ENCODE measurements at places on chromosomes 4 and X.

- peak; percentile 77 for DNase-seq
Measured at GRCh38 chr4:142817442-142817841, 28.7 kb downstream of the INPP4B start.

GRCh38 chr4:109912706-109913595, at the start of gene EGF:
TSS of gene EGF (plus strand) at chr4:109912883. CDS start at chr4:109913336, 453 bp downstream.
- no peak for DNase-seq

DNA sequence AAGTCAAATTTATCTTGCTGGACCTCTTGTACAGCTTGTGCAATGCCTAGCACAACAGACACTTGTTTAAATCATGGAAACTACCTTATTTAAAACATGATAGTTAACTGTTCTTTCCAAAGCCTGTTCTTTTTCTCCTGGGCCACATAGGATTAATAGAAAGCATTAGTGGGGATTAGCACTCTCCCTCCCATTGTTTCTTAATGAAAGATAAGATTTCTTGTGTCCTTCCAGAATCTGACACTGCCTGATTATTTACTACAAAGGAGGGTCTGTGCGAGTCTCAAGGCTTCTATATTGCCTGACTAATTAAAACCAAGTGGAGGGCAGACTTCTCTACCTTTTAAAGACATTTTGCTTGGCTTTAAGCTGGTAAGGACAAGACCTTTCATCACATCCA, 8.5 kb upstream of the ELMOD2 start:
- no peak for DNase-seq

DNA sequence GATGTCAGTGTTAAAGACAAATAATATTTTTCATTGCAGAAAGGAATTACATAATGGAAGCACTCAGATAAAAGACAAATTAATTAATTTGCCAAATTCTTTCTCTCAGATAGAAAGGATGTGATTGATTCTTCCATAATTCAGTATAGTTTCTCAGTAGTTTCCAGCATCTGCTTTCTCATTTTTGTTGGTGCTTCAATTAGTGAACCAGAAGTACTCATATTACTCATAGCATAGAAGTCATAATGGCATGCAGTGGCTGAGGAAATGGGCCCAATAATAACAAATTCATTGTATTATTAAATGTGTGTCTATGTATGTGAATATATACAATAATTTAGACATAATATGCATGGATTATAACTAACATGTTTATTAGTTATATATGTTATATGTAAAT, 393.3 kb upstream of the TRAM1L1 start:
- no peak for DNase-seq

DNA sequence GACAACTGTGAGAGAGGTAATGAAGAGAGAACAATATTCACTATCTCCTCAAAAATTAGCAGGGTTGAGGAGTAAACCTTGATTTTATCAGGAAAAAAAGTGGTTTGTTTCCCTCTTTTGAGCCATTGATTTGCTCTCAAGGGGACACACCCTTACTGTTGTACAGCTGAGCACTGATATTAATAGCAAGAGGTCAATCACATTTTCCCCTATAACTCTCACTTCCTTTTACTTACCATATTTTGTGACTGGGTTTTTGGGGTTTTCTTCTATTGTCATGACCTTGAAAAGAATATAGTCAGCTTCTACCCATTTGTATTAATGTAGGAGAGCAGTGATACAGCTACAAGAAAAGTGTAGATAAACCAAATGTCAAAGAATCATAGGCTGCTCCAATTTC, 70.2 kb upstream of the LONRF3 start:
- no peak for DNase-seq

DNA sequence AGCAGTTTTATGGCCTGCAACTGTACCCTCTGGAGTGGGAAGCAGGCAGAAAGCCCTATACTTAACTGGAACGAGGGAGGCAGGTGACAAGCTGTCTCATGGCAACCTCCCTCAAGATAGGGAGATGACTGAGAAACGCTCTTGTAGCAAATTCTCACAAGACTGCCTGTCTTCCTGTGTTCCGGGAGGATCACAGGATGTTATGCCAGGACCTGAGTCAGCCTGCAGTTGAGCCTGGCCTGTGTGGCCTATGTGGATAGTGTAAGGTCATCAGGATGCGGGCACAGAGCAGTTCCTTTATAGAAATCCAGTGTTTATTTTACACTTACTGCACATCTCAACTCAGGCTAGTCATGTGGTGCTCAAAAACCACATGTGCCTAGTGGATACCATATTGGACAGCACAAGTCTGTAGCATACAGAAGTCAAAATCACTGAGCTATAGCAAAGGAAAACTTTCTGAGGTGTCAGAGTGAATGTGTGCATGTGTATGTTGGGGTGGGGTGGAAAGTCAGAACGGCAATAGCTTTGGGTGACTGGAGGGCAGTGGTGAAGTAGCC, 25.2 kb downstream of the TAF7L start:
- DNase-seq: no peak

DNA sequence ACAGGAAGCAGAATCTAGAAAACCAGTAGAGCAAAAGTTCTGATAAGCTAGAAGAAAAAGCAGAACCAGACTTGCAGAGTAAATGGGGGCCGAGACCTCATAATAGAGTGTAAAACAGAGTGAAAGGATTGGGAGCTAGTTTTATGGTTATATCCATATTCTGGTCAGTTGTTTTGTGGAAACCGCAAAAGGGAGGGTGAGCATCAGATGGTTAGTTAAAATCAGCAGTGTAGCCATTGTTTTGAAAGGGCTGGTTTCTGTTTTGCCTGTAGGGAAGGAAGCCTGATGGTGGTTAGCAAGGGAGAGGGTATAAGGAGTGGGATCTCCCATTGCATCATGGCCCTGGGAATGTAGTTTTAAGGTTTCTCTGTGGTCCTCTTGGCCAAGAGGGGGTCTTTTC, 17.2 kb upstream of the CCNI start:
- DNase-seq: peak; percentile 90

GRCh38 chrX:63284659-63285058, 66.5 kb downstream of the SPIN4 start:
- no peak for DNase-seq

- DNase-seq: no peak
Measured at GRCh38 chrX:4268676-4269075, 555.2 kb upstream of the PRKX start.

- no peak for DNase-seq
Measured at GRCh38 chr4:23680671-23681518, 209.0 kb downstream of the PPARGC1A start.

- no peak for DNase-seq
Measured at GRCh38 chr4:185352202-185352601, 43.5 kb downstream of the LRP2BP start.

DNA sequence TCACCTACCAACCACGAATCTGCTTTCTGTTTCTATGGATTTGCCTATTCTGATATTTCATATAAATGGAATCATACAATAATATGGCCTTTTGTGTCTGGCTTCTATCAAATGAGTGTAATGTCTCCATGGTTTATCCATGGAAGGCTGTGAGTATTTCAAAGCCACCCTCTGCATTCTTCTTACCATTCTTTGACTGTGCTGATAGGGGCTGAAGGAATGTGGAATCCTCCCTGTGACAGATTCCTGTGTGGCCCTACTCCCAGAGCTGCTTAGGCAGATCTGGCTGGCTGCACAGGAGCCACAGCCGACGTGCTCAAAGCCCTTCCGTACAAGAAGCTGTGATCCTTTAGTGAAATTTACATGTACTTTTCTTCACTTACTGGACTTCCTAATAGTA, 163.2 kb downstream of the HS6ST2 start:
- no peak for DNase-seq

DNA sequence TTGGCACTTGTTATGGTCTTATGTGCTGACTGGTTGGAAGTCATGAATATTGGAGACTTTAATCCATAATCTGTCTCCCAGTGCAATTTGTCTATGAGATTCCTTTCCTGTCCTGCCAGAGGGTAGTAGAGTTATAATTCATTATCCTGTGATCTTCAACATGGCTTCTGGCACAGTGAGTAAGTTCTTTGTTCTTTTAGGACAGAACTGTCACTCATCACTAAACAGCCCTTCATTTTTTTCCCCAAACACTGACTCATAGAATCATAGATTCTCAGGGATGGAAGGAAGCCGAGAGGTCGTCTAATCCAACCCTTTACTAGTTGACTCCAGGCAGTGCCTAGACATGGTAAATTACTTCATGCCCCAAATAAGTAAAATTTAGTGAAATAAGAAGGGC, 78.4 kb downstream of the LUZP4 start:
- no peak for DNase-seq

- DNase-seq: no peak
Measured at GRCh38 chr4:7841894-7842293, 97.8 kb downstream of the AFAP1 start.

GRCh38 chrX:79336869-79337815, 30.0 kb downstream of the ITM2A start:
- DNase-seq: no peak

- peak; percentile 47 for DNase-seq
Measured at GRCh38 chr4:173538148-173538908, 8.3 kb upstream of the HAND2 start.

DNA sequence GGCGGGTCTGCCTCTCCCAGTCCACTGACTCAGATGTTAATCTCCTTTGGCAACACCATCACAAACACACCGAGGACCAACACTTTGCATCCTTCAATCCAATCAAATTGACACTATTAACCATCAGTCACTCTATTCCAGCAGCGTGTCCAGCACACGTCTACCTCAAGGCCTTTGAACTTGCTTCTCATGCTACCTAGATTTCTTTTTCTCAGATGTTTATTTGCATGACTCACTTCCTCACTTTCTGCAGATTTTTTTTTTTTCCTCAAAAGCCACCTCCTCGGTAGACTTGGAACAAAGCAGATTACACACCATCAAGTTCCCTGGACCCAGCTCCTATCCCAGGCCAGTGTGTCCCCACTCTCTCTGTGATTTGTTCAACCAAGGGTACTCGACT, 49.5 kb downstream of the SUPT20HL2 start:
- DNase-seq: no peak

DNA sequence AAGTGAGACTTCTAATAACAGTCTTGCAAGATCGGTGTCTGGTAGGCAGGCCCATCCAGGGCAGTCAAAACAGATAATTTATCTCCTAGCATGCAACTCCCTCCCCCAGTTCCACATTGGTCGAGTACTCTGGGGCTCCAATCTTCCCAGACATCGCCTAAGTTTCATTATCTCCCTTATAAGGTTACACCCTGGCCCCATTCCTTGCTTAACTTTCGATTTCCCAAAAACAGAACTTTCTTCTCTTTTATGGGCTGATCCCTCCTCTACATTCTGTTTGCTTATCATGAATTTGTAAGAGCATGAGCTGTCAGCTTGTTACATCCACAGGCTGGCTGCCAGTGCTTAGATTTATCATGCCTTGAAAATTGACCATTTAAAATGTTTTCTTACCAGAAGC, 471.3 kb downstream of the TECRL start:
- no peak for DNase-seq

- DNase-seq: no peak
Measured at GRCh38 chr4:31041385-31041784, 321.2 kb downstream of the PCDH7 start.

- no peak for DNase-seq
Measured at GRCh38 chr4:125169192-125169591, 145.6 kb upstream of the FAT4 start.

DNA sequence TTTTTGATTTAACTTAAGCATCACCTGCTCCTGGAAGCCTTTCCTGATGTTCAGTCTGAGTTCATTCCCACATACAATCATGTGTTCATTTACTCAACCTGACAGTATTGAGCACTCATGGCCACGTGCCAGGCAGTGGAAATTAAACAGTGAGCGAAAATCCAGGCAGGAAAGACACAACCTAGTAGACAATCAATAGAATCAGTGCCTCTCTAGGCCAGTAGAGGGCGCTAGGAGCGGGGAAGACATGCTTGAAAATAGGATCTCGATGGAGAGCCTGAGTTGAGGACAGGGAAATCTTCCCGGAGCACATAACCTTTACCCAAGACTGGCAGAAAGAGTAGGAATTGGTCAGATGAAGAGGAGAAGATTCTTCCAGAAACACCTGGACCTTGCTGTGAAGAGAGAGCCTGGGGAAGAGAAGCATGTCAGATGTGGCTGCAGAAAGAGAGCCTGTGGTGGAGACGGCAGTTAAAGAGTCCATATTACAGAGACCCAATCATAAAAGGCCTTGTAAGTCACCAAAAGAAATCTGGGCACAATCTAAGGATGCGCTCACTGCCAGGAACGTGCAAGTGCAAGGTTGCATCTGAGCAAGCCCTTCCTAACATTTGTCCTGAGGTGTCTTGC, 103.5 kb downstream of the LDB2 start:
- peak; percentile 42 for DNase-seq

GRCh38 chr4:159902648-159903047, 799.8 kb downstream of the RAPGEF2 start:
- no peak for DNase-seq

- DNase-seq: no peak
Measured at GRCh38 chr4:121668368-121669162, 28.2 kb downstream of the ANXA5 start.

DNA sequence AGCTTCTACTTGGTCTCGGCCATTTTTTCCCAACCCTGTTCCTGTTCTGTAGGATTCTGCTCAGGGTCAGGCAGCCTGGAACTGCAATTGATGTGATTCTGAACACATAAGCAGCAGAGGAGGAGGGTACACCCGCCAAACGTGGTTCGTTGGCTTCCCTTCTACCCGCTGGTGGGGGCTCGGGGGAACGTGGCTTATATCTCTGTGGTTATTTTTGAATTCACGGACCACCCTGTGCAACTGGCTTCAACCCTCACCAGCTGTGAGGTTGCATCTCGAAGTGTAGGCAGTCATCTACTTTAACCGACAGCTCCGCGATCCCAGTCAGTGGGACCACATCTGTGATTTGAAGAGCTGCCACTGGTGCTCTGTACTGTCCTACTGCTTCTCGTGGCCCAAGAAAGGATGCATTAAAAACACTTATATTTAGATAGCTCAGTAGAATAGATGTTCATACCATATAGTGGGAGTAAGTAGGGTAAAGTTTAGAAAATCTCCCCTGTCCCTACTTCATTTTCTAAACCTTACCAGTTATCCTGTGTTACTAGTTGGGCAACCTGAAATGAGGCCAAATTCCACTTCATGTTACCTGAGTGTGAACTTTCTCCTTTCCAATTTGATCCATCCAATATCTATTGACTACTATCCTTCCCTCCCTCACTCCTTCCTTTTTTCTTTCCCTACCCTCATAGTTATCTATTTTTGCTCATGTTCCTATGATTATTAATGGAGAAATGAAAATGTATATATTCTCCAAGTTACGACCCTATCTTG, 80.4 kb upstream of the BCOR start:
- DNase-seq: no peak

DNA sequence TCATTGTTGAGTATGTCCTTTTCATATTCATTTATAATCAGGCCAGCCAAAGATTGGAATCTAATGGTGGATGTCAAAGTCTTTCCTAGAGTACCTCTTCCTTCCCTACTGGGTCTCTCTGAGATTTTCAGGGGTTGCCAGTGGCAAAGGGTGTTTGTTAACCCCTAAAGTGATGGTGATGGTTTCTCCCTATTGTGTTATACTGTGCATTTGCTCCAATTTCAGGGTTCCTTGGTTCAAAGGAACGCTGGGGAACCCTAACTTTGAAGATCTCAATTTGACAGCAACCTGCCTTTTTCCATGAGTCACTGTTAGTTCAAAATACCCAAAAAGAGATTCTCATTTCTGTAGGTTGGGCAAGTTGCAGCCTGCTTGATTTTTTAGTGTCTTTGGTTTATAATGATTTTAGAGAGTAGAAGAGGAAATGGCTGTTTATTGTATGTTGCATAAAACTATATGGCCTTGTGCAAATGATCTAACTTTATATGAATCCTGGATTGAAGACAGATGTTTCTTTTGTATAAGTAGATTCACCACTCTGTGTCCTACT, 23.0 kb downstream of the GAB1 start:
- DNase-seq: no peak
